ENCODE measurements at places on chromosomes 3 and 15.

- no peak for DNase-seq
Measured at GRCh38 chr15:100710744-100711515, 108.5 kb downstream of the ASB7 start.

- no peak for DNase-seq
Measured at GRCh38 chr3:178001670-178002101, 534.5 kb upstream of the KCNMB2 start.

GRCh38 chr3:131518680-131519079 lies 15.9 kb upstream of the MRPL3 start:
- DNase-seq = no peak

- no peak for DNase-seq
Measured at GRCh38 chr3:72280876-72281275, 495.9 kb upstream of the PROK2 start.

- no peak for DNase-seq
Measured at GRCh38 chr3:71497367-71497897, 86.1 kb downstream of the FOXP1 start.

DNA sequence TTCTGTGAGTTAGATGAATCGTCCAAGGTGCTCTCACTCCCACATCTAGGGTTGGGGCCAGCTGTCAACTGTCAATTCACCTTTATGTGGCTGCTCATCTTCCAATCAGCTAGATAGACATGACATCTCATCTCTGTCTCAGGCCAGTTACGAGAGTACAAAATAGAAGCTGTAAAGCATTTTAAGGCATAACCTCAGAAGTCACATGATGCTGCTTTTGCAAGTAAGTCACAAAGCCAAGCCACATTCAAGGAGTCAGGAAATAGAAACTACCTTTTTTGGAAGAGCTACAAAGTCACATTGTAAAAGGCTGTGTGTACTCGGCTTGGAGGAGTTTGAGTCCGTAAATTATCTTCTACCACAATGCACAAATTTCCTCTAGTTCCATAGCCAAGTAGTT lies 5.1 kb upstream of the CCR1 start:
- DNase-seq = no peak

- DNase-seq = no peak
Measured at GRCh38 chr15:40637221-40637745, 43.2 kb downstream of the KNL1 start.

DNA sequence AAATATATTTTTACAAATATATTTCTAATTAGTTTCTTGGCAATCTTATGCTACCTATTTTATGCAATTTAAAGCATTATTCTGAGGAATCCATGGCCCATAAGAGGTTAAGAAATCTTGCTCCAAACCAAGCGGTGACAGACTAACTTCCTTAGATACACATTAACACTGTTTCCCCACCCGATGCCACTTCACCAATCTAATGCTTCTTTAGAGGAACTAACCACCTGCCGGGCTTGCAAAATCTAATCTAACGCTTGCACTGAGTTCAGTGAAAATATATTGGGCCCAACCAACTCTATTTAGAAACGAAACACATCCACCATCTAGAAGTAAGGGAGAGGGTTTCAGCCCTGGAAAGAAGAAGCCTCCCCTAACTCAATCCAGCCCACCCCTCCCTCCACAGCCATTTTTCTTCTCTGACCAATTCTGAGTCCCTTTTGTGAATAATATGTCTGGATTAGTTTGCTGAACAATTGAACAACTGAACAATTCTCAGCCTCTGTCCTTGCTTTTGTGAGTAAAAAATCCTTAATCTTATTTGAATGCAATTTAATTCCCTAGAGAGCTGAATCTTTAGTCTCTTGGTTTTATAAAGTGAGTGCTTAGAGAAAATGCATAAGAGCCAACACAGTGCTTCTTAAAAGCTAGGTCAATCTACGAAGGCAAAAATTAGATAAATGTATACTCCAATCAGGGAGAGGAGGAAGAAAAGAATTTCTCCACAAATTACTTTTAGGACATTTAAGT lies 150.4 kb upstream of the ADAMTS9 start:
- DNase-seq = no peak

DNA sequence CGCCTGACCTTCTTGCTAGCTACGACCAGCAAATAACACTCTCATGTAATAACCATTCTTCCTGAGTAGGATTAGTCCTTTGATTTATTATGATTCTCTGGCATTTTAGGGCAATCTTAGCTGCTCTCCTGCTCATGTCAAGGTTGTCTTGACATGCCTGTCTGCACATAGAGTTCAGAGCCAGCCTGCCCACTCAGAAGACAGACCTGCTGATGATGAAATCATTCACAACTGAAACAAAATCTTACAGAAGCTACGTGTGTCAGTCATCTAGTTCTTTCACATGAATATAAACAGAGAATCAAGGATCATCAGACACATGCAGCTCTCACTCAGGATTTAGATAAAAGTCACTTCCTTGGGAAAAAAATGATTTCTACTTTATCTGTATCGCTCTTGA lies 173.6 kb upstream of the LYSMD4 start:
- no peak for DNase-seq

DNA sequence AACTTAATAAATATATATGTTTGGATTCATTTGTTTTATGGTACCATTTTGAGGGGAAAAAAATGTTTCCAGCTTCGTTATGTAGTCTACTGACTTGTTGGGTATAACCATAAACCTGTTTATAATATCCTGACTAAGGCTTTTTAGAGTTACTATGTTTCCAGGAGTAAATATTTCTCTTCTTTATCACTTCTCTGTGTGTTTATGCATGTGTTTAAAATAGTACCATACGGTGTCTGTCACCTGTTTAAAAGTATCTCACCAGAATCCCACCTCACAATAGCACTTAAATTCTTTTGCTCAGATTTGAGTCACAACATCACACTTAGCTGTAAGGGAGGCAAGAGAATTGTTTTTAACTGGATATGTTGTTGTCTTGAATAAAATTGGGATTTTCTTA lies 15.1 kb downstream of the LACTB start:
- no peak for DNase-seq

GRCh38 chr3:66110840-66111239 lies 72.1 kb upstream of the MAGI1 start:
- DNase-seq = no peak

GRCh38 chr3:36501616-36502015 lies 121.3 kb downstream of the STAC start:
- no peak for DNase-seq

- DNase-seq = no peak
Measured at GRCh38 chr3:108202834-108203233, 19.4 kb downstream of the IFT57 start.

DNA sequence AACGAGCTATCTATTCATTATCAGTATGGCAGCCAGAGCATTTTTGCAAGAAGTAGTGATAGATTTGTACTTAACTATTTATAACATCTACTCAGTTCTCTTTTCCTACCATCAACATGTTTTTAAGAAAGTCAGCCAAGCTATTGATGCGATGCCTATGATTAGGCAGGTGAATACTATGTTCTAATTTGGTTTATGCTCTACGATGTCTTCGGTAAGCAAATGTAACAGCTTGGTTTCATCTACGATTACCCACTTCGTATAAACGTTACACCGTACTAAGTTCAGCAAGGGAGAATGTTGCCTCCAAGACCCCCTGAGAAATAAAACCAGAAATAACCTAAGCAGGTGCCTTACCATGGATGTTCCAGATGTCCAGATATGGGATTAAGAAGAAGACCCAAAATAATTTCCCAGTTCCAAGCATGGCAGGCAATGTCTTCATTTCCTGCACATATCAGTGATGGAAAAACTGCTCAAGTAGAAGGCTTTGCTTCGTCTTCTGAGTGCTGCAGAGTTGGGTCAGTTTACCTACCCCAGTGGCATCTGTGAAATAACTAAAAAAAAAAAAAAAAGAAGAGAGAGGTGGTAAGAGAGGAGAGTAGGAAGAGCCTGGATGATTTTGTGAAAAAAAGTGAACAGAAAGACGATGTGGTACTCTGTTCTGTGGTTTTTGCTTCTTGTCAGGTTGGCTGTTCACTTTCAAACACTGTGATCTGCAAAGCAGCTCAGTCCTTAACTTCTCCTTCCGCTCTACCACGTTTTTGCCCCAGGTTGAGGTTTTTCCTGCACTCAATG lies at the start of gene BTLA:
TSS of gene BTLA (minus strand) at position 559 of the 798 bp plus-strand sequence. CDS start at position 445, 114 bp downstream.
- DNase-seq = no peak

DNA sequence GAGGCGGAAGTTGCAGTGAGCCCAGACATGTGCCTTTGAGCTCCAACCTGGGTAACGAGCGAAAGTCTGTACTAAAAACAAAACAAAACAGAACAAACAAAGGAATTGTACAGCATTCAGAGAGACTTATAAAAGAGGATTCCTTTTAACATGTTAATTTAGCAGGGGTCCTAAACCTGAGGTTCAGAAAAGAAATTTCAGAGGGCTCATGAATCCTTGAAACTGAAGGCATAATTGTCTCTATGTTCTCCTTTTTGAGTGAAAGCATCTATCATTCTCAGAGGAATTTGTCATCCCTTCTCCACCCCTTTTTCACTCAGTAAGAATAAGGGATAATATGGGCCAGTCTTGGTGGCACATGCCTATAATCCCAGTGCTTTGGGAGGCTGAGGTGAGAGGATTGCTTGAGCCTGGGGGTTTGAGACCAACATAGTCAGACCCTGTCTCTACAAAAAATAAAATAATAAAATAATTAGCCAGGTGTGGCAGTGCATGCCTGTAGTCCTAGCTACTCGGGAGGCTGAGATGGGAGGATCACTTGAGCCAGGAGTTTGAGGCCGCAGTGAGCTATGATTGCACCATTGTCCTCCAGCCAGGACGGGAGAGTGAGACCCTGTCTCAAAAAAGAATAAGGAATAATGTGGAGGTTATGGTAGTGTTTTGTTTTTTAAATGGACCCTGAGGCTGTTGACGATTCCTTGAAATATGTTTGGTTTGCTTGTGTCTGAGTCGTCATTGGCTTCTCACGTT lies 309.1 kb upstream of the C2CD4B start:
- DNase-seq = no peak

DNA sequence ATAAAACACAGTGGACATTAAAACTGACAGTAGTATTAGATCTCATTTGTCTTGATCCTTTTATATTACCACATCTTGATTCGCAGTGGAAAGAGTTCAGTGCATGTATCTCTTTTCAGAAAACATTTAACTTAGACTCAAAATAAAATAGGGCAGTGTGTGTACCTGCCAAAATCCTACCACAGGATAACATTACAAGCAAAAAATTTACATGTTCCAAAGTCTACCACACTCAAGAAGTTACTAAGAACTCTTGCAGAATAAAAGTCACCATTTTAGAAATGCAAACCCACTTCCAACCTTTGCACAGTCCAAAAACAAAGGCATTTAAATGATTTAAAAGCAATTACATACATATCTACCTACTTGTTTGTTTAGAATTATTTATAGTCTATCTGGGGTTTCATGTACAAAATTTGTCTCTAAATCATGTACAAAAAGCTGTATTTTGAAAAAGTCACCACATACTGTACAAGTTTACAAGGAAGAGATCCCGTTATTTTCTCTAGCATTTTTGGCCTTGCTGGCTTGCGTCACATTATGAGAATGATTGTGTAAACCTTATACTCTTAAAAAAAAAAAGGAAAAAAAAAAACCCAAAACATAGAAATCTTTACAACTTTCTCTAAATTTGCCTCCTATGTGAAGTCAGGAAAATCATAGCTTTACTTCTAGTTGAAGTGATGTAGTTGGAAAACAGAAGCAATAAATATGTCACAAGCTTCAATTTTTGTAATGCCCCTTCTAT lies 153.8 kb downstream of the ADAM10 start:
- DNase-seq = no peak

- no peak for DNase-seq
Measured at GRCh38 chr3:196357905-196358304, 19.7 kb upstream of the TM4SF19 start.

DNA sequence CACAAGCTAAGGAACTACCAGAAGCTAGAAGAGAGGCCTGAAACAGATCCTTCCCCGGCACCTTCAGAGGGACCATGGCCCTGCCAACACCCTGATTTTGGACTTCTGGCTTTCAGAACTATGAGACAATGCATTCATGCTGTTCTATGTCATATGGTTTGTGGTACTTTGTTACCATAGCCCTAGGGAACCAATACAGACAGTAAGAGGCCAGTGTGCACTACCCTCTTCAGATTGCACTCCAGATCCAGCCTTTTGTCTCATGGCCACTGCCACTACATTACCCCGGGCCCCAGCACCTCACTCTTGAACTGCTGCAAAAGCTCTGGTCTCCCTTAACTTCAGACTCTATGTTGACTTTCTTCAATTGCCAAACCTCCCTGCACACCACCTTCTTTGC lies 24.0 kb downstream of the AAGAB start:
- DNase-seq = no peak

DNA sequence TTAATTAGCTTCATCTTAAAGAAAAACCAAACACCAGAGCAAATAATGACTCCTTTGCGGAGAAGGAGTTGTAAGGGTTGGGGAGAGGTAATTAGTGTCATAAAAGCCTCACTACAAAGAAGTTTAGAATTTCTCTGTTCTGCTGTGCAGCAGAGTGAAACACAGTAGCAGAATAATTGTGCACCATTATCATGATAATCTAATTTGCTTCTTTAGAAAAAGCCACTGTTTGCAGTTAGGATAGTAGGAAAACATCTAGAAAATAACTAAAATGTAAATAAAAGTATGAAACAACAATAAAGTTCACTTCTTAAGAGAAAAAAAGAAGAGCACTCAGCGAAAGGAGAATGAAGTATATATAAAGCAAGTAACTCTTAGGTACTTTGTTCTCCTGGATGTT lies 5.5 kb downstream of the SHOX2 start:
- DNase-seq = no peak

GRCh38 chr15:81516461-81516860 lies 142.4 kb upstream of the TMC3 start:
- no peak for DNase-seq

DNA sequence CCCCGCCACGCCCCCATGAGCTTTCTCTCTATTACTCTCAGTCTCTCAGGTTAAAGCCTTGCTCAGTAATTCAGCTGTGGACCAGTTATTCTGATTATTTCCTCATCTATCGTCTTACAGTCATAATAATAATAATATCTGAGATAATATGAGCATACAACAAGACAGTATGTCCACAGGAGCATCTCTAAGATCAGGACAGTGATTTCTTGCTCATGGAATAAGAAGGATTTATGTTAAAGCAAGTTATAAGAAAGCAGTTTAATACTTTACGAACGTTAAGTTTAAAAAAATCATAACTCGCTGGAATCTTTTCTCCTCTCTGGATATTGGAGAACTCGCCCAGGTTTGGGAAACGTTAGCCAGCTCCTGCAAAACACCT lies 643 bp upstream of the LMCD1 start:
- DNase-seq = no peak

DNA sequence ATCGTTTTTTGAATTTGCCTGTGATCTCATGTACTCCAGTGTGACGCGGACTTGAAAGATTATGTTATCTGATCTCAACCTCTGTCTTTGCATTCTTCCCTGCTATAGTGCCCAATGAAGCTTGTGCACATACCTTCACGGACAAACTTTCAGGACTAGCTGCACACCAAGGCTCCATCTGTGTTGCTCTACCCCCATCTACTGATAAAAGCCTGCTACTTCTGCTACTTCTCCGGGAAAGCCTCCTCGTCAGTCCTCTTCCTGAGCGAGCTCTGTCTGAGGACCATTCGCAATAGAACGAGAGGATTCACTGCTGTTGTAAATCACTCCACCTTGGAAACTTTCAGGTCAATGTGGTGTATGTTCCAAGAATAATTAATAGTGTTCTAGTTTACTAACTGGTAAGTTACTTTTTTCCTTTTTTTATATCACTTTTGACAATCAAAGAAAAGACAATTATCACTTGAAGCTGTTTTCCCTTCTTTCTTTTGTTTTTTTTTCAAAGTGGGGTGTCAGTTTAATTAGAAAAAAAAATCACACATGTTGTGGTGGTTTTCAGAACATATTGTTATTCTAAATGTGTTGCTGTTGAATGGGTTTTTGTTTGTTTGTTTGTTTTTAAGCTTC lies 217.6 kb downstream of the ARRDC4 start:
- DNase-seq = no peak

All from Right ventricle myocardium inferior (tissue), 1 donor.